ENCODE measurements at places on chromosomes 6 and 20. TPM values are rescaled to one million over a fixed set of nuclear protein-coding genes. Genes with fewer than 3 reads are reported as not detected.

The ELOVL2 gene
- total RNA-seq, result not detected

The ANGPT4 gene
- not detected for total RNA-seq

The KIF6 gene
- total RNA-seq, result not detected

The NKAPL gene
- total RNA-seq, result 0.99 TPM

The GHRH gene
- total RNA-seq, result not detected

The GGTLC1 gene
- not detected for total RNA-seq

The TBC1D32 gene
- 1.7 TPM for total RNA-seq

The ARFGEF2 gene
- total RNA-seq, result 31.9 TPM

The PKIG gene
- 239 TPM for total RNA-seq

The BTN1A1 gene
- not detected for total RNA-seq

The ADGB gene
- total RNA-seq, result not detected

The POU5F1 gene
- total RNA-seq, result not detected

The UNC5CL gene
- not detected for total RNA-seq

The MBOAT1 gene
- total RNA-seq, result 2.9 TPM

The B3GAT2 gene
- not detected for total RNA-seq

The PMEPA1 gene
- total RNA-seq, result 16.2 TPM

The TNFAIP3 gene
- total RNA-seq, result 31.2 TPM

The ADGRB3 gene
- under 0.01 TPM for total RNA-seq
